ENCODE measurements at places on chromosomes 7 and 10.

DNA sequence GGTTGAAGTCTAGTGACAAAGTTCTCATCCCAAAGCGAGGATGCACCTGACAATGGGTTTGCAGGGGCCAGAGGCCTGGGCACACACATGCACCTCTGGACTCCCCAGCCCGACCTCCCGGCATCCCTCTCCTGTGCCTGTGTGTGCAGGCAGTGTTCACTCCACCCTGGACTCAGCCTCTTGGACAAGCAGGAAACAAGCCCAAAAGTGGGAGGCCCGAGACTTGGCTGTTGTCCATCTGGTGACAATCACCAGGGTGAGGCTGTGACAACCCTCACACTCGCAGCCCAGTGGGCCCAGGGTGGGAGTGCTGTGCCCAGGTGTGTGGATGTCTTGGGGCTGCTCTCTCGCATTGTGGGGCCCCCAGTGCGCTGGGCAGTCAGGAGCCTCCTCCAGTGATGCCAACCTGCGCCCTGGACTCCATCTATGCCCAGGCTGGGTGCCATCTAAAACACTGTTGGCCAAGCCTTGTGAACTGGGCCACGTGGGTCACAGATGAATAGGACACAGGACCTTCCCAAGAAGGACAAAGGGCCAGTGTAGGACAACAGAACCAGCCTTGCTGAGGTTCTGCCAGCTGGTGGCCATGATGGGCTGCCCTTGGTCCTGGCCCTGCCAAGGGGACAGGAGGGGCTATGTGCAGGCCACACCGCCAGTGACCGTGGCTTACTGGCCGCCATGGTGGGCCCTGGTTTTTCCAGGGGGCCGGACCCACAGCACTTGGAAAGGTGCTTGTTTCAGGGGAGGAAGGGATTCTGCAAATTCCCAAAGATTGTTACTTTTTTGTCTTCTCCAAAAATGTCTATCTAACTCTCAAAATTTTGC lies 144.3 kb downstream of the TCERG1L start:
- no peak for DNase-seq

- DNase-seq = peak; percentile 10
Observed at GRCh38 chr10:5949009-5949759, 28.2 kb downstream of the IL15RA start.

- no peak for DNase-seq
Observed at GRCh38 chr7:91976743-91977142, 36.1 kb downstream of the AKAP9 start.

GRCh38 chr10:64067859-64068258 lies 546.7 kb downstream of the REEP3 start:
- no peak for DNase-seq

GRCh38 chr10:117662126-117662525 lies 119.6 kb downstream of the EMX2 start:
- no peak for DNase-seq

GRCh38 chr7:47941136-47941844 lies 7.0 kb downstream of the PKD1L1 start:
- DNase-seq = no peak

- DNase-seq = no peak
Observed at GRCh38 chr7:87330316-87330715, 15.1 kb upstream of the CROT start.

DNA sequence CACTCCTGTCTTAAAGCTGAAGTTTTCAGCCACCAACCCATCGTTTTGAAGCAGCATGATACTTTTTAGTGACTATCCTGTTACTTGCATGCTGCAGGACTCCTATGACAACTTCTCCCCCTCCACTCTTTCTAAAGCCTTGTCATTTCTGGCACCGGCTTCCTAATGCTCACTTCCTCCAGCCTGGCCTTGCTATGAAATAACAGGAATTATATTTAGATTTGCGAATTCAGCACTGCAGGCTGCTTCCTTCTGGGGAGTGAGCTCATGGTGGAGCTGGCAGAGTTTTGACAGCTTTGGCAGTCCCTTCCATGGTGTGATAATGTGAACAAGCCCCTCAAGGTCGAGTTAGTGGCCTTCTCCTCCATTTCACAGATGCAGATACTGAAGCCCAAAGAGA lies 13.4 kb downstream of the BLNK start:
- no peak for DNase-seq

GRCh38 chr7:72286519-72286918 lies 125.6 kb downstream of the CALN1 start:
- DNase-seq = no peak

GRCh38 chr10:80444646-80445319 lies 9.3 kb upstream of the TSPAN14 start:
- peak; percentile 49 for DNase-seq

- DNase-seq = no peak
Observed at GRCh38 chr10:76302481-76302880, 871.1 kb downstream of the LRMDA start.

- no peak for DNase-seq
Observed at GRCh38 chr10:106401161-106401560, 763.3 kb downstream of the SORCS1 start.

DNA sequence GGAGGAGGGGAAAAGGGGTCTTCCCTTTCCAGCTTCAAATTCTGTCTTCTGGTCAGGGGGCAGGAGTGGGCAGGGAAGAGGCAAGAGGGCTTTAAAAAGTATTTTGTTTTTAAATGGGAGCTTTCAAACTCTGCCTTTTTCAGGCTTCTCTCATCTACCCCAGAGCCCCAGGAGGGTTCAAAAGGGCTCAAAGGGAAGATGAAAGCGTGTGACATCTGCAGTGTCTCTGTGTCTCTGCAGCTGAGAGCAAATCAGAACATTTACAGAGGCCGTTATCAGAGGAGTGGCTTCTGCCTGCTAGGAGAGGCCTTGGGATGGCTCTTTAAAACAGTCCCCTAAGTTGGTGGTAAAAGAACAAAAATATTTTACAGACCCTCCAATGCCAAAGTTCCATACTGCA lies 30.3 kb downstream of the TRIM8 start:
- no peak for DNase-seq

DNA sequence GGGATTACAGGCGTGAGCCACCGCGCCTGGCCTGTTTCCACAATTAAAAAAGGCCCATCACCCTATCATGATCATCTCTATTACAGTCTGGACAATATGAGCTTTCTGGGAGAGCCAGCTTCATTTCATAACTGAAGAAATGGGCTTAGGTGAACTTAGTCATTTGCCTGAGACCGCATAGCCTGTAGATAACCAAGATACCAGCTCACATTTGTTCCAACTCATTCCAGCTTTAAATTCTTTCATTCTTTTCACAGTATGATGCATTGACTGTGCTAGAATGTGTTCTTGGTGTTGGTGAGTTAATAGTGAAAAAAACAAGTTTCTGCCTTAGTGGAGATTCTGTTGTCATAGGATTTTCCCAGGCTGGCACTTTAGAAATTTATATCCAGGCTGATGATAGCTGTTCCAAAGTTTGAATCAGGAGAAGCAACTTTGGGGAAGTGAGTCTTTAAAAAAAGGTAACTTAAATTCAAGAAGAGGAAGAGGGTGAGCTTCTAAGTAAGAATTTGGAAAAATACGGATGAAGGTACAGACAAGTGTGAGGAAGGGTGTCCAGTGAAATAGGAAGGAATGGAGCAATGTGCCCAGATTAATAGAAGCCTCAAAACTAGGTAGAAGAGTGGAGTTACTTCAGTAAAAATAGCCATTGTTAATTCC lies 2.1 kb upstream of the H2AZ2 start:
- no peak for DNase-seq

- no peak for DNase-seq
Observed at GRCh38 chr10:68471063-68471585, 649 bp downstream of the DNA2 start.

GRCh38 chr7:51324206-51324898 lies 7.7 kb upstream of the COBL start:
- DNase-seq = no peak

DNA sequence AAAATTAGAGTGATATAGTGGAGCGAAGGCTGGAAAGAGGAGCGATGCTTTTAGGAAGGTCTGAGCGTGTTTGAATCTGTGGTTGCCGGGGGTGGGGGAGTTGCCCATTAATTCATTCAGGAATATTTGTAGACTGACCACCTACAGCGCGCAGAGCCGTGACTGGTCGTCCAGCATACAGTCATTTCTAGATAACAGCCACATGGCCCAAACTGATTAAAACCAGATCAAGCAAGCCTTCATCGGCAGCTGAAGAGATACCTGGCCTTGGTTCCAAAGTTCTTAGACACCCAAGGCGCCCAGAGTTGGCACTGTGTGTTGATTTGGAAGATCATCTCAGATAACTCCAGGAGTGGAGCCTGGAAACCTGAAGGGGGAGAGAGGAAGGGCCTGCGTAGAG lies 1.7 kb downstream of the PROSER2 start:
- no peak for DNase-seq

DNA sequence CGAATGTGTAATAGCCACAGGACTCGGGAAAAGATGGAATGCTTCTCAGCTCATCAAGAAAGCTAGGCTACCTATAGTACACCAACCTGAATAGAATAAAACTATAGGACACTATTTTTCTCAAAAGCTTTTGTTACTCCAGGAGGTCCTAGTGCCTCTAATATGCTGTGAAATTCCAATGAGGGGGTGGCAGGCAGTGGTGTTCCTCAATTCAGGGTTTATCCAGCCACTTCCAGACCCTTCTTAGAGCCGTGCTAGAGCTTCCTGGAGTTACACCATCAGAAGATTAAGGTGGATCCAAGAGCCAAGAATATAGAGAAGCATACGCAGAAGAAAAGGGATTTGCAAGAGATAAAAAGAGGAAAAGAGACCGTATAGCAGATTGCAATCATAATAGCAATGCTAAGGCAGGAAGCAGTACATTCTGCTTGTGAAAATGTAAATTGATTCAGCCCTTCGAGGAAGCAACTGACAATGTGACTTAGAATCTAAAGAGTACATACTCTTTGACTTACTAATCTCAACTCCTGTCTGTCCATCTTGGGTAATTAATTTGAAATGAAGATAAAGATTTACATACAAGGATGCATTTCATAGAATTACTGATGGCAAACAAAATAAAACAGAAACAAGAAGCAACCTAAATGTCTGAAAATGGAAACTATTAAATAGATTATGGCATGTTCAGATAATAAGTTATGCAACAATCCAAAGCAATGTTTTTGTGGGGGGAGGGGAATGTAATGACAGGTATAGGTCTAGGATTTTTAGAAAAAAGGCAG lies 2.1 kb downstream of the ST8SIA6 start:
- no peak for DNase-seq

- no peak for DNase-seq
Observed at GRCh38 chr10:110893559-110894179, 21.9 kb downstream of the PDCD4 start.

DNA sequence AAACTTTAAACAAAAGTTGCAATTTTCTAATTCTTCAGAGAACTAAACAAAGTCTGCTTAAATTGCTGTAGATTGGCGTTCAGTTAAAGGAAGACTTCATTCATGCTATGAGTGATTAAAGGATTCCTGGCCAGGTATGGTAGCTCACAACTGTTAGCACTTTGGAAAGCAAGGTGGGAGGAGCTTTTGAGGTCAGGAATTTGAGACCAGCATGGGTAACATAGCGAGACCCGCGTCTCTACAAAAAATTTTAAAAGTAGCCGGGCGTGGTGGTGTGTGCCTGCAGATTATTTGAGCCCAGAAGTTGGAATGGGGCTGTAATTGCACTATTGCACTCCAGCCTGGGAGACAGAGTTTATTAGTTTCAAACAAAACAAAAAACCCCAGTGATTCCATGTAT lies 13.5 kb upstream of the SCRN1 start:
- DNase-seq = no peak
